ENCODE measurements at places on chromosomes 2 and 18.

DNA sequence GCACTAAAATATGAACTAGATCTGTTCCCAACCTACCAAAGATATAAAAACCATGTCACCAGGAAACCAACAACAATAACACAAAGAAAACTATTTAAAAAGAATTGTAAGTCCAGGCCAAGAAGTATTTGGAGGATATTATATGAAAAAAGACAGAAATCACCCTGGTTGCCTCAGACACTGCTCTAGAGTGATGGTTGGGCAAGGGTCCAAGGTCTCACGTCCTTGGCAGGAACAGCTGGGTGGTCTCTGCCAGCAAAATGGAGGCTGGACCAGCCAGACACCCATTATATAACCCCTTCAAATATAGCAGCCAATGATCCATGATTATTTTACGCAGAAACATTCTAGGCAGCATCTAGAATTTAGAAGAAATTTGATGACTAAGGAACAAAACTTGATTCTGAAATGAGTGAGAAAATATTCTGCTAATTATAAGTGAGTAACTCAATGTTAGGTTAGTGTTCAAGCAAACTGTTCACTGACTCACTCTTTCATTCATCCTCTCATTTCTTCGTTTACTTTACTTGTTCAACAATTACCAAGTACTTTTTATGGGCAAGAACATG is 35.4 kb downstream of the MRPL35 start:
- no peak for DNase-seq

DNA sequence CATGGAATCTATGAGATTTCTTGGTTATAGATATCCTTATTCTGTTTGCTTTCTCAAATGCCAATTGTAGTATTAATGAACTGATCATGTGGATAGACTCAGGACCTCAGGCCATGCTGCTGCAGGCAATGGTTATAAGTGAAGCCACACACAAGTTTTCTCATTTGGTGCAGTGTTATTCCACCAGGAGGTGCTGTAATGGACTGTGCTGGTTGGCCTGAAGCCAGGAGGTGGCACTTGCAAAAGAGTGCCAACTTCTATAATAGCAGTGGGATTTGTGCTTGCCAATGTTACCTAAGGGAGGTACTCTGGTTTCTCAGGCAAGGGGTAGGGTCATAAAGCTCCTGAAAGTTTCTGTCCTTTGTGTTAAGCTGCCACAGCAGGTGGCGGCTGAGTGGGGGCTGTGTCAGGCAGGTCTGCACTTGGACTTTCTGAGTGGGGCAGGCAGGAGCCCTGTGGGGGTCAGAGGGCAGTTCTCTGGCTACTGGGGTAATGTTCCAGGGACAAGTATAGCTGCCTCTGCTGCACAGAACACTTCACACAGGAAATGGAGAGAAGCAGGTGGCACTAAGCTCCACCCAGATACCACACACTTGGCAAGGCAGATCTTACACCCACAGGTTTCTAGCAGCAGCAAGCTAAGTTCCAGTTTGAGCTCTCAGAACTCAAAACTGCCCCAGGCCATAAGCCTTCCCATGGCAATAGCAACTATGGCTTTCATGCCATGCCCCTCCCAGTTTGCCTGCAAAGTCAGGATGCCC is 352.6 kb upstream of the CWC22 start:
- DNase-seq, result no peak

DNA sequence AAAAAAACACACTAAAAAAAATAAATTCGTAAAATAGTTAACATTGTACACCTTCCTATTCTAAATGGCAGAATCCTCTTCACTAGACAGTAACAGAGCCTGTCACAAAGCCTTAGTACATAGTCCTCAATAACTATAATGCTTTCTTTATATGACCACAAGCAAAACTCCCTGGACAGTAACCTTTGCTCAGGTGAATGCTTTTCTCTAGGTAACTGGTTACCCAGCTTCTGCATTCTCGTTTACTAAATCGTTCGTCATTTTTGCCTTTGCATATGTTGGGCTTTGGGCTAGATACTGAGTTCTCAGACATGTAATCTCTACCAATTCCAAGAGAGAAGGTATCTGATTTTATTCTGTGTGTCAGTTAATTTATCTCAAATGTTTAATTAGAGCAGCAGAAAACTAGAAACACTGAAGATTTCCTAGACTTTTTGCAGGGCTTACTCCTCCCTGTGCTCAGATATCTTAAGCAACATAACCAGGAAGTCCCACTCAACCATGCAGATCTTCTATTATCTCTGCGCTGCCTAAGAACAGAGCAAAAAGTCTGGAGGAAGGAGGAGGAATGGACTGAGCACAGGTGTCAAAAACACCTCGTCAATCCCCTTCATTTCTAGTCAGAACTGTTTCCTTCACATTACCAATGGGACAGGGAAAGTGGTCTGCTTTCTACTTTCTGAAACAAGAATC is 247.7 kb downstream of the SOCS6 start:
- DNase-seq, result no peak

DNA sequence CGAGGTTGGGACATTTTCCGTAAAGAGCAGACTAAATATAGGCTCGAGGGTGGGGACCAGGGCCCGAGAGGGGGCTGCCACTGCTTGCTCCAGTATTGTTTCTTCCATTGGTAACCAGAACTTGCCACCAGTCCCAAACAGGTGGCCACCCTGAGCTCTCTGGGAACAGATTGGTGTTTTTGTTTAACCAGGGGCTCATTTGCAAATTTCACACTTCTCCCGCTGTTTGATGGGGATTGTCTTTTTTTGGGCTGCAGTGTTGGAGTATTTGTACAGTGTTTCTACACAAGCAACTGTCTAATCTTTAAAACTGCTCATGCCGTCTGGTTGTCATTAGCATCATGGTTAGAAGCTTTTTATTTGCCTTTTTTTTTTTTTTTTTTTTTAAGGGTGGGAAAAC is 8.5 kb downstream of the AGAP1 start:
- no peak for DNase-seq

GRCh38 chr2:201116115-201116958 is at the start of gene CFLAR:
Gene CFLAR (plus strand): TSS chr2:201116164. CDS start chr2:201129866, 13,702 bp downstream.
- peak; percentile 83 for DNase-seq

DNA sequence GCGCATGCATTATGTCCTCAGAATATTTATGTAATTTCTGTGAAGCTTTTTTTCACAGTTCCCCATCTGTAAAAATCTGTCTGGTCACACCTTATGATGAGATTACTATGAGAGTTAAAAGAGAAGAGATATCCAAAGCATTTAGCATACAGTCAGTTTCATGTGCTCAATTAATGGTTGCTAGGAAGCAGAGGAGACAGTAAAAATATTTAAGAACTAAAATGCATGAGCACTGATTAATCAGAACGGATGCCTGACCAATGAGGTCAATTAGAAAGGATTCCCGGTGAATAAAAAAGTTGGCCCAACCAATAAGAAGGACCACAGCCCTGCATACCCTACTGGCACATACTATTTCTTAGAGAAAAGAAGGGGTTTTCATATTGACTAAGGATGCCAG is 12.0 kb upstream of the CRIM1 start:
- no peak for DNase-seq

DNA sequence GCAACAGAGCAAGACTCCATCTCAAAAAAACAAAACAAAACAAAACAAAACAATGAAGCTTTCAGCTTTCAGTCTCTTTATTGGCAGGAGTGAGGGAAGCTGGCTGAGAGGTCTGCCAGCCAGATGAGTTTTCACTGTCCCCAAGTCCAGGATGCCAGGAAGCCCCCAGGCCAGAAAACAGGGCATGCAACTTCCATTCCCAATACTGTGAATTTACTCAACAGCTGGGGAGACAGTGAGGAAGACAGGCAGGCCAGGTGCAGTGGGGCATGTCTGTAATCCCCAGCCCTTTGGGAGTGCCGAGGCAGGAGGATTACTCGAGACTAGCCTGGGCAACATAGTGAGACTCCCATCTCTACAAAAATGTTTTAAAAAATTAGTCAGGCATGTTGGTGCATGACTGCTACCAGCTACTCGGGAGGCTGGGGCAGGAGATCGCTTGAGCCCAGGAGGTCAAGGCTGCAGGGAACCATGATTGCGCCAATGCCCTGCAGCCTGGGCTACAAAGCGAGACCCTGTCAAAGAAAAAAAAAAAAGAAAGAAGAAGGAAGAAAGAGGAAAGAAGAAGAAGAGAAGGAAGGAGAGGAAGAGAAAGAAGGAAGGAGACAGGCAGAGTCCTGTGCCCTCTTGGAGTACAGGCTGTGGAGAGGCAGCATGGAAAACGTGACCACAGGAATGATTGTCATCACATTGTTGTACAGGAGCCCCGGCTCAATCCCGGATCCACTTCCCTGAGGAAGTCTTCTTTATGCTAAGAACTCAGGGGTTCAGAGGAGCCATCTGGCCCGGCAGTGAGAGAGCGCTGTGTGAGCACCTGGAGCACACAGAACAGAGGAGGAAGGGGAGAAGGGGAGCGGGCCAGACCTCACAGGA is 29.2 kb upstream of the POMC start:
- DNase-seq, result no peak

DNA sequence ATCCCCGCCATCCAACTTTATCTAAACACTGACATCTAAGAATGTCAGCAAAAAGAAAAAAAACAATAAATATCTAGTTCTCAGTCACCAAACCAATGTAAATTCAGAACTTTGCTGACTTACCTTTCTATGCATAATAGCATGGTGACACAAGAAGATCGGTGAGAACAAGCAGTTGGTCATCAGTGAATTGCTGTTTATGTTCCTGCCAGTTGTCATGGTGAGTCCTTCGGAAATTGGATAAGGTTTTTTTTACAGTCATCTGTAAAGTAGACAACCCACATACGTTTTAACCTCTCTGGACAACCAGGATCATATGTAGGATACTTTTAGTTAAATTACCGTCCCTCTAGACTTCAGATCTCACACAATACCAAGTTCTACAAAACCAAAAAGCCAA is 6.2 kb upstream of the GPR75 start:
- no peak for DNase-seq

DNA sequence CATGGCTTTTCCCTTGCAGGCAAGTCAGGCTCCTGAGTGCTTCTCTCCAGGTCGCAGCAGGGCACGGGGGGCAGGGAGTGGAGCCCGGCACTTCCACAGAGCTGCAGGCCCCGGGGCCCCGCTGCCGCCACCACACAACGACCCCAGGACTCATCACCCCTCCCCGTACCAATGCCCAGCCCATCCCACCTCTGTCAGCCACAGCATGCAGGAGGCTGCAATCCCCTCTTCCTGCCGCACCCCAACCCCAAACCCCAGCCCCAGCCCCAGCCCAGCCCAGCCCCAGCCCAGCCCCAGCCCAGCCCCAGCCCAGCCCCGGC is 288.0 kb downstream of the NDUFA10 start:
- no peak for DNase-seq

DNA sequence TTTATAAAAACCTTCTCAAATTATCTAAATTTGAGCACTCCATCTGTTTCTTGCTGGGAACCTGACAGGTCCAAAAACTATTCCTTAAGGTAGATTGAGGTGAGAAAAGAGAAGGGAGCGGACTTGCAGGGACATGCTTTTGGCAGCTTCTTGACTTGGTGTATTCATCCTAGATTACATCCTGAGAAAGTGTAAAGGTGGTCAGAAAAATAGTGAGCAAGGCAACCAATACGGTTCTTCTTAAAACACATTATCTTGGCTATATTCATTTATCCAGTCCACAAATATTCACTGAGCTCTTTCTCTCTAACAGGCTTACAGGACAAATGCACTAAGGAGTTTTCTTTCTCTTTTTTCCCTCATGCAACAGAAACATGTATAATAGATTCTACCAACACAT is 230.0 kb downstream of the LRP1B start:
- DNase-seq, result no peak

GRCh38 chr2:179856205-179856604 is 5.2 kb downstream of the ZNF385B start:
- DNase-seq, result no peak

- DNase-seq, result peak; percentile 6
Observed at GRCh38 chr2:39266139-39266805, 22.5 kb upstream of the CDKL4 start.

DNA sequence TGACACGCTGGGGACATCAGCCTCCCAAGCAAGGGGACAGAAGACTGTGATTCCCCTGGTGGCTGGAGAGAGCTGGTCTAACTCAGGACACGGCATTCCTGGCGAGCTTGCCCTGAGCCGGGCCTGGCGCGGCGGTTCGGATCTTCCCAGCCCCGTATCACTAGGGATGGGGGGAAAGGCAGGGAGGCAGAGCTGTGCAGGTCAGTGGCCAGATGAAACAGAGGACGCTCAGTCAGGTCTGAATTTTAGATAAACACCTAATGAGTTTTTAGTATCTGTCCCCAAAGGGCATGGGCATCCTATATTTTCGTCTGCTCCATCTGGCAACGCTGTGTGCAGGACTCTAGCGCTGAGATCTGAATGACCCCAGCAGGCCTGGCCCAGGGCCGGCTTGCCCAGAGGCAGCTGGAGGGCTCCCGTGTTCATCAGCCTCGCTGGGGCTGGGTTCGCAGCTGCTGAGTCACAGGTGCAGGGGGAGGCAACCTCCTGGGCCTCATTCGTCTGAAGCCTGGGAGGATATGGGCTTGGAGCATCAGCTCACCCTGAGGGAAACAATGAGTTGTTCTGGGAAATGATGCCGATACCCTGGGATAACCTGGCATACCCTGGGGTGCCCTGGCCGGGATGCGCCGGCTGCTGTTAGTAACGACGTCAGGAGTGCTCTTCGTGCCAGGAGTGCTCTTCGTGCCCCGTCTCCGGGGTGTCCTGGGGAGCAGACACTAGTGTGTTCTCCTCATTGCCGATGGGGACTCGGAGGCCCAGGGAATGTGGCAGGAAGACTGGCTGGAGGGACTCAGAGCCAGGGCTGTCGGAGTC is 48.1 kb upstream of the HPCAL1 start:
- no peak for DNase-seq

- DNase-seq, result no peak
Observed at GRCh38 chr2:100394111-100394641, 23.3 kb downstream of the CHST10 start.

DNA sequence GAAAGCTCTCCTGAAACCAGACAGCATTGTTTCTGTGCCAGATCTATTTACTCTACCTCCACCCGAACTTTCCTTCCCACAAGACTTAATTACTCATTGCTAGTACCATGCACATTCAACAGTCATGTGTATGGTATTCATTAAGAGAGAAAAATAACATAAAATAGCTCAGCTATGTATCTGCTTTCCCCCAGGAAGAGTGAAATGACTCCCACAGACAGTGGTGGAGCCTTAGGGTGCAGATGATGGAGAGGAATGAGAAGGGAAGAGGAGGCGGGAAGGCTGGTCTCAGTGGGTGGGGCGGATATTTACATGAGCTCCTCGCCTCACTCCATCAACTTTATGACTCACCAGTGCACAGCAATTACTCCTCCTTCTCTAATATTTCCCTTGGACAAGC is 724.5 kb downstream of the EPHA4 start:
- no peak for DNase-seq

GRCh38 chr2:173822889-173823542 is 142.2 kb downstream of the SP3 start:
- DNase-seq, result no peak

GRCh38 chr18:36311026-36311570 is 13.6 kb downstream of the FHOD3 start:
- no peak for DNase-seq

- DNase-seq, result no peak
Observed at GRCh38 chr2:14941151-14941631, 308.7 kb downstream of the LRATD1 start.

- peak; percentile 83 for DNase-seq
Observed at GRCh38 chr18:12702221-12703095, at the start of the genes CEP76 and PSMG2. Gene CEP76 (minus strand): TSS chr18:12702723. CDS start chr18:12702548, 175 bp downstream. Gene PSMG2 (plus strand): TSS chr18:12703042. CDS start chr18:12703108, 66 bp downstream.

GRCh38 chr2:110717734-110718133 is 14.6 kb upstream of the ACOXL start:
- DNase-seq, result no peak

GRCh38 chr2:10246831-10247230 is 55.9 kb upstream of the HPCAL1 start:
- no peak for DNase-seq

GRCh38 chr2:236169741-236170589 is 1.8 kb upstream of the GBX2 start:
- no peak for DNase-seq
